Hematopoietic multipotent progenitor cell (in vitro differentiated cells): ENCODE measurements at places on chromosomes 7 and 10.

DNA sequence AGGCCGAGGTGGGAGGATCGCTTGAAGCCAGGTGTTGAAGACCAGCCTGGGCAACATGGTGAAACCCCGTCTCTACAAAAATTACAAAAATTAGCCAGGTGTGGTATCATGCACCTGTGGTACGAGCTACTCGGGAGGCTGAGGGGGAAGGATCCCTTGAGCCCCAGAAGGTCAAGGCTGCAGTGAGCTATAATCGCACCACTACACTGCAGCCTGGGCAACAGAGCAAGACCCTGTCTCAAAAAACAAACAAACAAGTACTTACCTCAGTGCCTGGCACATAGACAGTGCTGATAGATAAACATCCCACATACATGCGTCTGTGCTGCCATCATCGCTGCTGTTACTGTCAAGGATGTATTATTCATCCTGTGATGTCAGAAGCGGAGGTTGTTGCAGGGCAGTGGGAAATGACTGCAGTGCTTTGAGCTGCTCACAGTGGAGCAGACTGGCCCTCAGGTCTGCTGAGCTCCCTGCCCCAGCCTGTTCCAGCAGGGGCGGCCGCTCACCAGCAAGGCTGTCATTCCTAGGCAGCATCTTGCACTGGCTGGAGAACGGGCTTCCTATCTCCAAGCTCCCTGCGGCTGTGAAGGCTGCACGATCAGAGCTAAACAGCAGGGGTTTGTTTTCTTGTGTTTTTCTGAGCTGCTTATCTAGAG lies 18.6 kb downstream of the FOXK1 start:
- no peak for DNase-seq

DNA sequence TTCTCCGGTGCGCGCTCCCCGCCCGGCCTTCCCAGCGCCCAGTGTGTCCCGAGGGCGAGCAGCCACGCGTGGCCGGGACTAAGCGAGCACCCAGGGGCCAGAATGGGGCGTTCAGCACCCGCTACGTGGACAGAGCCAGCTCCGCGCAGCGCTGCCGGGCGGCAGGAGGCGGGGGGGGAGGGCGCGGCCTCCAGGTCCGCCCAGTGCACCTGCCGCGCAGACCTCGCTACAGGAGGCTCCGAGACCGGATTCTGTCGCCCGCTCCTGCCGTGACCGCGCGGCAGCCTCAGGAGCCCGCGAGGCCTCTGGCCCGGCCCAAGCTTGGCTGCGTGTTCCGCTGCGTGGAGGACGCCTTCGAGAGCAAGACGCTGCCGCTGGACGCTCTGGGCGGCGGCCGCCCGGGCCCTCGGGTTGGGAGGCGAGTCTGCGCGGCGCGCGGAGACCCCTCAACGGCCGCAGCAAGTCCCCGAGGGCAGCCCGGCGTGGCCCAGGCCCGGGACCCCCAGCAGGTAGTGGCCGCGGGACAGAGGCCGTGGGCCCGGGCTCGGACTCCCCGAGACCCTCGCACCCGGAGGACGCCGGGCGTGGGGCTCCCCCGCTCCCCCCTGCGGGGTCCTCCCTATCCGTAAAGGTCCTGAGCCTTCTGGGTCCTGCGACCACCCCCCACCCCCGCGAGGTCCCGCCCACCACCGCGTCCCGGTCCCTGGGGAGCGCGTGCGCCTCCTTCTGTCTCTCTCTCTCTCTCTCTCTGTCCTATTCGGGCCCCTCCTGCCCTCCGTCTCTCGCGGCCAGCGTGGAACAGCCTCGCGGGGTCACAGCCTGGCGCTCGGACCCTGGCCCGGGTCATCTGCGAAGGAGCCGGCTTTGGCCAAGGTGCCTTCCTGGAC lies 904 bp upstream of the DPYSL4 start:
- DNase-seq: peak; percentile 61

DNA sequence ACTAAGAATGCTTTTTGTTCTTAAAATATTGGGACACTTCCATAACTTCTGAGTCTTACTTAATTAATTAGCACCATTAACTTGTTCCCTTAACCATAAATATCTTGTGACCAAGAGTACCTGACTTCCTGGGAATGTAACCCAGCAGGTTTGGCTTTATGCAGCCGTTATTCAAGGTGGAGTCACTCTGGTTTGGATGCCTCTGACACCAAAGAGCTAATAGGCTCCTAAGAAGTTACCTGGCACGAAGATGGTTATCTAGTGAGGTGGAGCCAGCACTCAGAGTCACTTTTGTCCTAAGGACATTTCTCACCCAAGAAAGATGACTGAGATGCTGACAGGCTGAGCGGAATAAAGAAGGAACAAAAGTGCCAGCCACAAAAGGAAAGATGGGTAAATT lies 172.3 kb downstream of the C1GALT1 start:
- DNase-seq: no peak

DNA sequence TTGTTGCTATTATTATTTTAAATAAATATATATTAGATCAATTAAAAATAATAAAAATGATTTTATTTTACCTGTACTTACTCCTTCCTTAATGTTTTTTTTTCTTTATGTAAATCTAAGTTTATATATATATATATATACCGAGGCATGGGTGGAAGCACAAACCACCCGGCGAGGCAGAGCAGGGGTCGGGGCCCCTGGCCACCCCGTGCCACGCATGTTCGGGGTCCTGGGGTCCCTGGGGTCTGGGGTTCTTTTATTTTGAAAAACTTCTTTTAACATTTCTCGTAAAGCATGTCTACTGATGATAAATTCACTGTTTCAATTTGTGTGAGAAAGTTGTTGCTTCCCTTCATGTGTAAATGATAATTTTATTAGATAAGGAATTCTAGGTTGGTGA lies 976.1 kb downstream of the REEP3 start:
- DNase-seq: no peak

- DNase-seq: no peak
These were observed 16.2 kb downstream of the CPVL start for GRCh38 chr7:29130096-29130495.

GRCh38 chr10:110223298-110223925 lies 16.0 kb downstream of the MXI1 start:
- DNase-seq: no peak

DNA sequence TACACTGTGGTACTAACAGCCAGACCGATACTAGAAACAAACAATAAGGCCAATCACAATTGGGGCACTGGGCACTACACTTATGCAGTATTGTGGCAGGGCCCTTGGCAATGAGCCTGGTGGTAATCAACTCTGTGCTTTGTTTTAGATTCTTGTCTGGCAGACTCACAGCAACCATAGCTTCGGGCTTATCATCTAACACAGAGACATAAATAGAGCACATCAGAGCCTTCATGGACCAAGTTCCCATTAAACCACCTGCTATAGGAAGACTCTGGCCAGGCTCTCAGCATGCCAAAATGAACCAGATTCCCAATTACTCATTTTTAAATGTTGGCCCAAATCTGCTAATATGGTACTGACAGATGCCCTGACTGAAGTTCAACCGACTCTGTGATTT lies 218.6 kb downstream of the DGKI start:
- no peak for DNase-seq

- DNase-seq: no peak
These were observed 218.4 kb upstream of the SEMA3D start for GRCh38 chr7:85405016-85405902.

- DNase-seq: peak; percentile 71
These were observed 117.3 kb downstream of the PRKAG2 start for GRCh38 chr7:151759591-151760042.

GRCh38 chr7:13702251-13702650 lies 287.2 kb downstream of the ETV1 start:
- DNase-seq: no peak

DNA sequence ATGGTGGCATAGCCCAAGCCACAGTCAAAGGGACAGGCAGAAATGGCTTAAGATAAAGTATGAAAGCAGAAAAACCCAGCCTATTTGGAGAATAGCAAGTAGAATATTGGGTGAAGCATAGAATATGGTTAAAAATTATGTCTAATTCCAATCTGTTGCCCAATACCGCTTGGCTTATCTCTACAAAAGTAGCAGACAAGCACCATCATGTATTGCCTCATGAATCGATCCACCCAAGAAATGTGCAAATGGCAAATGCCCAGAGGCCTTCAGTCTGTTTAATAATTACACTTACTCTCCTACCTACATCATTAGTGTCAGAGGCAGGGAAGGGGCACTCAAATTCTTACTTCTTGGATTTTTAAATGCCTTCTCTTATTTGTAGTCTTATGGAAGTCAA lies 130.9 kb upstream of the ADAM12 start:
- no peak for DNase-seq

- peak; percentile 26 for DNase-seq
These were observed 418.2 kb upstream of the AKR1E2 start for GRCh38 chr10:4407783-4408182.

DNA sequence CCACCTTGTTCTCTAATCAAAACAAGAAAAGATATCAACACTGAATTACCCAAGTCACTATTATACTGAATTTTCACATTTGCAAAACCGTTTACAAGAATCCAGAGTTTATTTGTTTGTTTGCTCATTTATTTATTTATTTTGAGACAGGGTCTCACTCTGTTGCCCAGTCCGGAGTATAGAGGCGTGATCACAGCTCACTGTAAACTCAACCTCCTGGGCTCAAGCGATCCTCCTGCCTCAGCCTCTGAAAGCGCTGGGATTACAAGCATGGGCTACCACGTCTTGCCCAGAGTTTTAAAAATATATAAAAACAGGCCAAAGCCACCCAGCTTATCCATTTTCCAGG lies 8.5 kb downstream of the CREB3L2 start:
- DNase-seq: no peak

GRCh38 chr7:52163311-52163710 lies 846.7 kb upstream of the COBL start:
- DNase-seq: no peak

DNA sequence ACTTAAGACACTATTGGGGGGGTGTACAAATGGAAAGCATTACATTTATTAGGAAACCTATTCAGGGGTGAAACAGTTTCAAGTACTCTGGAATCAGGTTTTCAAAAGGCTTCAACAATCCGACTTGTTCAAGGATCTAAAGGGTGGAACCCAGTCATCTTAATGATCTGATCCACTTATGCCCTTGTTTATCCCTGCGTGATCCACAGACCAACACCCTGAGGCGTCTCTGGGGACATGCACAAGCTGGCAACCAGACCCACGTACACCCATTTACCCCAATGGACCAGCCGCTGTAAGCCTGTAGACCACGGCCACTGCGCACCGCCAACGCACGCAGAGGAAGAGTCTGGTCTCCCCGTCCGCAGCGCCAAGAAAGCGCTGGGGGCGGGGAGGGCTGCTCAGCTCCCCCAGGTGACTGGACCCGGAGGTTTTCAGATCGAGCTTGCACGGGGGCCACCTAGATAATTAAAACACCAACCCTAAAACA lies 13.4 kb downstream of the HNRNPF start:
- no peak for DNase-seq

DNA sequence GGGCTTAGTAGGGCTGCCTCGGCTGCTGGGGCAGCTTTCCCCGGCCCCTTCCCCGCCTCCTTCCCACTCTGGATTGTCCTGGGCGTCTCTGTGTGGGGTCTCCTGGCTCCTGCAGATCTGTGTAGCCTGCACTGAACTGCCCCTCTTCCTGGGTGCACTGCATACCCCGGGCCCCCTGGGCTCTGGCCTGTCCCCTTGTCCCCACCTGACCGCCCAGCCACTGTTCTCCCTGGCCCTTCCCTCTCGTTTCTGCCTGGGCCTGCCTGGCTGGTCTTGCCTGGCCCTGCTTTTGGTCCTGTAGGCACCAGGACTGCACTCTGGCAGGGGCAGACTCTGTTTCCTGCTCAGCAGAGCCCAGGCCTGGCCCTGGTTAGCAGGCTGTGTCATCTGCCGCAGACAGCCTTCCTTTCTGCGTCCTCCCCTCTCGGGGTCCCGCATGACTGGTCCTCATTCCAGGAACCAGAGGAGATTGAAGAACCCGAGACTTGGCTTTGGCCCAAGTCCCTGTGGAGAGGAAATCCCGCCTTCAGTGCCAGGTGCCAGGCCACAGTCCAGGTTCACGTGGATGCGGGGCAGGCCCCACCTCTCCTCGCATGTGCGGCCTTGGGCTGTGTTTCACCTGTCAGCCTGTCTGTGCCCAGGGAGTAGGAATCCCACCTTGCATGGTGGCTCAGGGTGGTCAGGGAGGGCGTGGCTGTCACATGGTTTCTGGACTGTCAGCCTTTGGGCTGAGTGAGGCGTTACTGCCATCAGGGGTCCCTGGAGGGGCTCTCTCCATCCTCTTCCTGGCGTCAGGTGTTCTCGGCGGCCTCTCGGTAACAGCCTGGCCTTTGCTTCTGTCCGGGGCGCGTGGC lies 9.2 kb downstream of the INPP5A start:
- no peak for DNase-seq

- DNase-seq: no peak
These were observed 3.3 kb upstream of the KPNA7 start for GRCh38 chr7:99211241-99211602.

DNA sequence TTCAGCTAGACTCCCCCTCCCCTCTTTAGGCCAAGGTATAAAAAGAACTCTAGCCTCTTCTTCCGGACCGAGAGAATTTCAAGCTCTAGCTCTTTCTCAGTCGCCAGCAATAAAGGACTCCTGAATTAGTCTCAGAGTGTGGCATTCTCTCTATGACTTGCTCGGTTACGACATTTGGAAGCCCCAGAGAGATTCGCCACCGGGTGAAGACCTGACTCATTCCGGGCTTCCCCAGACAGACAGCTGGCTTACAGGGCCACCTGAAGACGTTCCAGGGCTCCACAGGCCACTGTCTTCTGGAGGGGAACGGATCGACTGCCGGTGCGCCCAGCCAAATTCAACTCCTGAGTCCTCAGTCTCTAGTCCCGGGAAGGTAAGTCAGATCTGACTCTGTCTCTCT lies at the start of gene AKR1B15:
Gene AKR1B15 (plus strand): TSS at position 234 of the 400 bp plus-strand sequence. CDS start 15,510 bp downstream, outside the sequence.
- DNase-seq: no peak

DNA sequence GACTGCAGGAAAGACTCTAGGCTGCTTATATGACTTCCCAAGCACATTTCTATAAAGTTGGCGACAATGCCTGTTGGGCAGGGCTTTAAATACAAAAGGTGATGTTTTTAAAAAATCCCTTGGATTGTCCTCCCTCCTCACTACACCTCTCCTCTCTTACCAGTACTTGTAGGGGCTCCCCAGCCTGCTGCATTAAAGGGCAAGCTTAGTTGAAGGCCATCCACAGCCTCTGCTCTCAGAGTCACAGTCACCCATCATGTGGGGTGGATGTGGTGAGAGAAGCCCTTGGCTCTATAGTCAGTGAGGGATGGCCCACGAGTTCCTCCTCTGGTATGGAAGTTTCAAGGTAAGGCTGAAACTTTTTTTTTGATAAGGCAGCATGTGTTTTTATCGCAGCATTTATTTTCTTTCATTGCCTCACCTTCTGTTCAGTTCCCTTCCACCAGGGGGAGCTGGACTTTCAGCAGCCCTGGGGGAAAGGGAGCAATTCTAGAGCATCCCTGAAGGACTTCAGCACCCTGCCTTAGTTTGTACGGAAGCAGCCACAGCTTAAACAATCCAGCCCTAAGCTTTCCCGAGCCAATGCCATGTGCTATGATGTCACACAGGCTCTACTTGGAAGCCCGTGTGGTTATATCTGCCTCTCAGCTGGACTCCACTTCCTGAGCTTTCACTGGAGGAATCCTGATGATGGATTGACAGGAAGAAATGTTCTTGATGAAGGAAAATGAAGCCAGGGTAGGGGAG lies 131.9 kb downstream of the CALCR start:
- DNase-seq: peak; percentile 24
